SHP77 (cell line): ENCODE measurements at places on chromosomes 3 and 15.

DNA sequence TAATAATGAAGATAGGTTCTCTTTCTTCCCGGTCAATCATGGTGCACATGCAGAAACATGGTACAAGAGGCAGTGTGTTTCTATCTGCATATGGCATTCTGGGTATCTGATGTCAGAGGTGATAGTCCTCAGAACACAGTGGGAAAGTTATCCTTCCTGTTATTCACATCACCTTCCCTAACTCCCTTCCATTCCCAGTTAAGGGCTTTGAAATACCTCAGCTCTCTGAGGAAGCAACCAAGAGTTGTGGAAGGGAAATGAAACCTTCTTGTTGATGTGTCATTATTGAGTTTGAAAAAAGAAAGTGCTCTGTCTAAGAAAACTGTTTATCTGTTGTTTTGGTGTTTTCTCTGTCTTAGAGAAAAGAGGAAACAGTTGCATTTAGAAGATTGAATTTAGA is 21.9 kb upstream of the P2RY13 start:
- no peak for DNase-seq

DNA sequence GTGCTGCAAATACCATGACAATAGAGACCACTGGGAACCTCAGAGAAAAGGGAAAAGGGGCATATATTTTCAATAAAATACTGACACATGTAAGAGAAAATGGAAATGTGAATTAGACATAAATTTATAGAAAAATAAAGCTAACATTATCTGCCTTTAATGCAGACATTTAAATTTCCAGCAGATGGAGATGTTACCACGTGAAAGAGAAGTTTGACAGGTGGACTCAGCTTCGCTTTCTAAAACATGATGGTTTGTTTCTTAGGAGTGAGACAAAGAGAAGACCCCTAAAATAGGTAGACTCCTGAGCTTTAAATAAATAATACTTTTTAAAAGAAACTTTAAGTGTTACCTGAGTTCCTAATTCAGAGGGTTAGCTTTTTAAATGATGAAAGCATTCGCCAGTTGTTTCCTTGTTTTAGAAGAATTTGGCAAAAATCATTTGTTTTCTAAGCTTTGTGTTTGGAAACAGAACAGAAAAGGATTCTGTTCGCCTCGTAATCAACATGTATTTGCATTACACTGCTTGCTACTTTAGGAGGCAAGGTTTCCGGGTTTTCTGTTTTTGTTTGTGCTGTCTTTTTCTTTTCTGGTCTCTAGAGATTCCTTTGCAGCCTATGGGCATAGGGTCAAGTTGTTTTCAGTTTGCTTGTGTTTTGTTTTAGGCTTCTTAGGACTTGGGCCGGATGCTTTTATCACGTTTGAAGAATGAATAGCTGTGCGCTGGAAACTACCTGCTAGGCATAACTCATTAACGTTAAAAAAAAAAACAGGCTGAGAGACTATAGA is 271.4 kb downstream of the THSD4 start:
- DNase-seq: no peak

DNA sequence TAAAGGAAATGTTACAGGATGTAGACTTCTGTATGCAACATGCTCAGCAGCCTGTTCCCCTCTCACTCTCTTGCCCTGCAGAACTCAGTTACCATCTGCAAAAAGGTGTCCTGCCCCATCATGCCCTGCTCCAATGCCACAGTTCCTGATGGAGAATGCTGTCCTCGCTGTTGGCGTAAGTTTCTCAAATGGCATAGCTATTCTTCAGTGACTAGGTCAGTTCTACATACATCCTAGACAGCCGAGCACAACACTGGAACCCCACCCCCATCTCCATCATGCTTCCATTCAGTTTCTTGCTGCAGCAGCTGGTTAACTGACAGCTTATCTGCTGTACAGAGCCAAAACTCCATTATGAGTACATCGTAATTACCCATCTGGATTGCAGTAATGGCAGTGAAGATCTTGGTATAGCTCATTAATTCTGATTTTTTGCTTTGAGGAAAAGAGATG is 4.5 kb downstream of the THBS1 start:
- DNase-seq: no peak

- no peak for DNase-seq
Measured at GRCh38 chr15:38609097-38609738, 44.6 kb upstream of the RASGRP1 start.

- no peak for DNase-seq
Measured at GRCh38 chr3:144045766-144046165, 74.1 kb downstream of the DIPK2A start.

GRCh38 chr15:66542896-66543295 is 22.9 kb downstream of the LCTL start:
- no peak for DNase-seq

GRCh38 chr3:179402963-179403362 is 48.3 kb downstream of the GNB4 start:
- DNase-seq: no peak
